A172 (cell line): ENCODE measurements at places on chromosomes 3 and 15. TPM values are rescaled to one million over a fixed set of nuclear protein-coding genes. Genes with fewer than 3 reads are reported as not detected.

Gene TTLL13
- total RNA-seq = not detected in 2 replicates

Gene GOLGA8M
- 0.79 TPM in 1 of 2 replicates, not detected in the other for total RNA-seq

Gene CORO2B
- 0.43 and 1.2 TPM in 2 replicates for total RNA-seq

Gene SMCO1
- total RNA-seq = not detected in 2 replicates

Gene CHRFAM7A
- not detected in 2 replicates for total RNA-seq

Gene CATSPER2
- total RNA-seq = 0.47 and 0.60 TPM in 2 replicates

Gene MYZAP
- total RNA-seq = 3.2 and 4.3 TPM in 2 replicates

Gene NBEAL2
- total RNA-seq = 10.9 and 13.9 TPM in 2 replicates

Gene DCLK3
- not detected in 2 replicates for total RNA-seq

Gene CSK
- total RNA-seq = 28.3 and 29.8 TPM in 2 replicates

Gene SYNPR
- not detected in 2 replicates for total RNA-seq

Gene ABHD6
- total RNA-seq = 8.4 and 8.9 TPM in 2 replicates

Gene GP5
- total RNA-seq = 0.02 and 0.10 TPM in 2 replicates

Gene DNAJA4
- total RNA-seq = not detected in 2 replicates

Gene TMEM108
- total RNA-seq = not detected in 2 replicates

Gene SKOR1
- not detected in 2 replicates for total RNA-seq

Gene ADGRG7
- not detected in 2 replicates for total RNA-seq

Gene PPP2R3A
- 17.3 and 19.1 TPM in 2 replicates for total RNA-seq

Gene PCLAF
- 173 and 180 TPM in 2 replicates for total RNA-seq

Gene PEX5L
- 0.12 TPM in 1 of 2 replicates, not detected in the other for total RNA-seq

Gene SSUH2
- 0.10 and 0.19 TPM in 2 replicates for total RNA-seq

Gene TYRO3
- 10.7 and 22.2 TPM in 2 replicates for total RNA-seq

Gene CCR3
- total RNA-seq = not detected in 2 replicates

Gene DOCK3
- total RNA-seq = 1.4 TPM in 2 replicates

Gene ACTRT3
- total RNA-seq = 2.9 and 3.3 TPM in 2 replicates

Gene ADPRH
- total RNA-seq = 0.21 TPM in 1 of 2 replicates, not detected in the other

Gene FAM174B
- total RNA-seq = 0.81 and 3.8 TPM in 2 replicates

Gene RPP14
- total RNA-seq = 13.0 and 19.5 TPM in 2 replicates

Gene RPL39L
- total RNA-seq = 154 and 237 TPM in 2 replicates

Gene EXD1
- not detected in 2 replicates for total RNA-seq

Gene NUDT16
- total RNA-seq = 7.8 and 10.2 TPM in 2 replicates

Gene LMAN1L
- not detected in 2 replicates for total RNA-seq

Gene C3orf80
- total RNA-seq = 0.05 TPM in 1 of 2 replicates, not detected in the other

Gene STXBP5L
- 0.17 and 0.36 TPM in 2 replicates for total RNA-seq

Gene STX19
- not detected in 2 replicates for total RNA-seq

Gene PAK6
- 0.17 and 0.43 TPM in 2 replicates for total RNA-seq

Gene STT3B
- 189 and 202 TPM in 2 replicates for total RNA-seq
